ENCODE measurements at places on chromosomes 7 and 10.

DNA sequence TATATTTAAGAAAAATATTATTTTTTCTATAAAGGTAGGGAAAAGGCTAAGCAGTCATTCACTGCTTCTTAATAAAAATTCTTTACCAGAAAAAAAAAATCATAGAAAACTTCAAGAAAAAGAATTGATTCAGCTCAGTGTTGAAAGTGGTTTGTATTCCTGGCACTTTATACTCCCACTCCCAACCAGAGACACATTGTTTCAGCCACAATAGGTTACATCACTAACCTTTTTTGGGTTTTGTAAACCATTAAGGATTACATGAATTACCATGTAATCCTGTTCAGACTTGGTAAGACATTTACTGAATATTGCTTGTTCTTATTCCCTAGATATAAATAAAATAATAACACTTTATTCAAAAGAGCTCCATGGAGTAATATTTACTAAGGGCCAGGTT lies 46.6 kb downstream of the MINPP1 start:
- DNase-seq = no peak

DNA sequence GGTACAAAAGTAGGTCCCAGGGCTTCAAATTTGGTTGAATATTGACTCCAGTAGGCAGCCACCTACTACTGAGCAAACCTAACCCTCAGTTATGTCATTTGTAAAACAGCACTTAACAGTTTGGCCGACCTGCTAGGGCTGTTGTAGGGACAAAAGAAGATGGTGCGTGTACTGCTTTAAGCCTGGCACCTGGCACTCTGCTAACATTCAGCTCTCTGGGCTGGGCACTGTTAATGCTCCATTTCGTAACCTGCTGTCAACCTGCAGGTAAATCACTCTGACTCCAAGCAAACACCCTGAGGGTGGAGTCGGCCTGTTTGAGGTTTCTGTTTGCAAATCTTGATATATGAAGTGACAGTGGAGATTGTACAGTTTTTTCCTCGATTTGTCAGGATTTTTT lies 7.2 kb downstream of the ZKSCAN1 start:
- DNase-seq = no peak

DNA sequence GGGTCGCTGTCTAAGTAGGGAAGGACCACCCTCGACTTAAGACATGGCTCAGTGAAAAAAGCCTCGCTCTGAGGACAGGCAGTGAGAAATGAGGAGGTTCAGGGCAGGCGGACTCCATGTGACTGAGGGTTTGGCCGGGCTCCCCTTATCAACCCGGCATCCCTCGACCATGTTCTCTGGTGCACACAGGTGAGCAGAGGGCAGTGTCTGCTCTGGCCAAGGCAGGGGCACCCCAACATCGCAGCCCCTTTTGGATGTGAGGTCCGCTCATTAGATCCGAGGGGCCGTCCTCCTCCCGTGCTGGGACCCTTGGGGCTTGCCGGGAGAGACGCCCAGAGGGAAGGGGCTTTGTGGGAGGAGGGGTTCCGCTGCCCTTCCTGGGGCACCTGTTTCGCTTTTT lies 475.1 kb downstream of the DNAJB6 start:
- DNase-seq = no peak

- DNase-seq = no peak
Observed at GRCh38 chr7:38123494-38123893, 54.6 kb upstream of the STARD3NL start.

DNA sequence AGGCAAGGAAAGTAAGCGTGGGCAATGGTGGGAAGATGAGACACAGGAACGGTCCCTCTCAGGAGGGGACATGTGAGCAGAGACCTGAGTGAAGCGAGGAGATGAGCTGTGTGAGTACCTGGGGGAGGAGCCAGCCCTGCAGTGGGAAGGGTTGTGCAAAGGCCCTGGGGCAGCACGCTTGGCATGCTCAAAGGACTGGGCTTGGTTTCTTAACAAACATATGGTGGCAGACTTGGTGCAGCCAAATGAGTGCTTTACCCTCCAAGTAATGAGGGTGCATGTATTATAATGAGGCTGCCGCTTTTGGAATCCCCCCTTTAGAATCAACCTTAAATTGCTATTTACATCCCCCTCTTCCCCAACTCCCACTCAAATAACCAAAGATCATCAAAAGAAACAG lies 152.7 kb upstream of the FRMD4A start:
- no peak for DNase-seq

DNA sequence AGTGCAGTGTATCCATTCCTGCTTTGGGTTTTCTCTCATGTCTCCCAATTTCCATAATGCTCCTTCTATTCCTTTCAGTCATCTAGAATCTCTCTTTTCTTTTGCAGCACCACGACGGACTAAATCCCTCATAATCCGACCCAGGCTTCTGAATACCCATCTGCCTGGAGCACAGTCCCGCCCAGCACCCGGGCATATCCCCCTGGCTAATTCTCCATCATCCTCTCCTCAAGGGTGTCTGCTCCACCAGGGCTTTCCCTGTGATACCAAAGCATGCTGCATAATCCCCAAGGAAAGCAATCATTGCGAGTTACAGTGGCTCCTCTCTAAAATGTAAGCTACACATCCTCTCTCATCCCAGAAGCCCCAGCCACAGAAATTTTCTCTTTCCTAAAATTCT lies 321.9 kb downstream of the CCDC3 start:
- DNase-seq = no peak

- no peak for DNase-seq
Observed at GRCh38 chr7:79515358-79515757, 61.9 kb upstream of the MAGI2 start.

- no peak for DNase-seq
Observed at GRCh38 chr10:19623321-19623720, 192.9 kb upstream of the PLXDC2 start.
